Right atrium auricular region (tissue), 2 donors: ENCODE measurements at places on chromosomes 1 and 21.

GRCh38 chr1:150577557-150578271 lies 1.7 kb downstream of the MCL1 start:
- no peak for DNase-seq
- H3K4me1 ChIP-seq = peaks cover 42% of the 10 kb centered on the region
- H3K27ac ChIP-seq = peak overlapping the region; percentile 100
- peaks cover 65% of the 10 kb centered on the region for H3K36me3 ChIP-seq
- H3K27me3 ChIP-seq = no peaks in the 10 kb centered on the region
- peak overlapping the region; percentile 90 for H3K4me3 ChIP-seq

DNA sequence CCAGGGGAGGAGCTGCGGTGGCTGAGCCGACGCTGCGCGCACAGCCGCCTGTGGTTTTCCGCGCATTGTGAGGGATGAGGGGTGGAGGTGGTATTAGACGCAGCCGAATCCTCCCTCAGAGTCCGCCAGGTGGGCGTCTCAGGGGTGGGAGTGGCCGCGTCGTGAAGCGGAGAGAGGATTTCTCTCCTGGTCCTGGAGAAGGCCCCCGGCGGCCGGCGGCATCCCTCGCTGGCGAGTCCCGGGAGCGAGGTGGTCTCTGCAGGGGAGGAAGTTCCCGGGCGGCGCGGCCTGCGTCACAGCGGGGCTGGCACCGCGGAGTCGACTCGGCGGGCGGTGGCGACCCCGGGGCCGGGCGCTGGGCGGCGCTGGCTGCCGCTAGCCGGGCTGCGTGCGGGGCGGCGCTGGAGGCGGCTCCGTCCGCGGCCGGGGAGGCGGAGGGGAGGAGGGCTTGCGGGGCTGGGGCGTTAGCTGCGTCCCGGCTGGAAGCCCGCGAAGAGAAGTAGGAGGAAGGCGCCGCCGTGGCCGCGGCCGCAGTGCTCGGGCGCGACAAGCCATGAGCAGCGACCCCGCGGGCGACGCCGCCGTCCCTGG lies at the start of gene LRRC8C:
LRRC8C (plus strand) TSS at position 464 of the 591 bp plus-strand sequence. CDS start 53,354 bp downstream, outside the sequence.
- no peaks in the 10 kb centered on the region for H3K27me3 ChIP-seq
- DNase-seq = peak; percentile 83
- peak within 1 kb of the TSS; percentile 97 for H3K4me3 ChIP-seq

- peak; percentile 63 for DNase-seq
- peak within 1 kb of the TSS; percentile 82 for H3K4me3 ChIP-seq
- H3K27me3 ChIP-seq = no peaks in the 10 kb centered on the region
- H3K36me3 ChIP-seq = no peaks in the 10 kb centered on the region
Observed at GRCh38 chr1:63593303-63593885, at the start of gene PGM1. TSS of gene PGM1 (plus strand) at chr1:63593411. CDS start at chr1:63593489, 78 bp downstream.

- DNase-seq = no peak
- no peaks in the 10 kb centered on the region for H3K27me3 ChIP-seq
- peaks cover 25% of the 10 kb centered on the region for H3K4me1 ChIP-seq
- H3K36me3 ChIP-seq = no peaks in the 10 kb centered on the region
Observed at GRCh38 chr1:32208891-32209328, at the start of gene DCDC2B. TSS of gene DCDC2B (plus strand) at chr1:32209089. CDS start at chr1:32209094, 5 bp downstream.

DNA sequence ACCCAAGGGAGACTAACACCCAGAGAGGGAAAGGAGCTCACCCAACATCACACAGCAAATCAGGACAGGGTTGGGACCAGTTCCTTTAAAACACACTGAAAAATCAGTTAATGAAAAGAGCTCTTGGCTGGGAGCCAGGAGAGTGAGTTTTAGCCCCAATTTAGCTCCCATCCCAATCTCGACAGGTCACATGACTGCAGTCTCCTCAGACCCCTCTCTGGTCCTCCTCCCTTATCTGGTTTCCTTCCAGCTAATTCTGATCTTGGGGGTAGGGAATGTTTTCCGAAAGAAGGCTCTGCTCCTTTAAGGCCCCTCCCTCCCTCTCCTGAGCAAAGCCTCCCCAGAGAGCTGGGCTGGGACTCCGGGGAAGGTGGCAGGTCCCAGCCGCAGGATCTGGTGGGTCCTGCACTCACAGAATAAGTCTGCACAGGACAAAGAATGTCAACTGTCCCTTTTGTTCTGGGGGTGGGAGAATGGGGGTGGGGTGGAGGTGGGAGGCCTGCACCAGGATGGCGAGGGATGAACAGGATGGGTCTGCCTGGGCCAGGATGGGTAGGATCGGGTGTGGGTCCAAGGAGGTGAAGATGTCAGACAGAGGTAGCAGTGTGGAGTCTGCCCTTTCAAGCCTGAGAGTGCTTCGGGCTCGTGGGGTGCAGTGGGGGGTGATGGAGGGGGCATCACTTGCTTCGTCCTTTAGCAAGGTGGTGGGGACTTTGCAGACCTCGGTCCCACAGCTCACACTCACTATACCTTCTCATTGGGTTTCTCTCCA lies 57.3 kb upstream of the SSBP3 start:
- H3K36me3 ChIP-seq = no peaks in the 10 kb centered on the region
- DNase-seq = no peak
- H3K4me3 ChIP-seq = no peak overlapping the region
- no peaks in the 10 kb centered on the region for H3K27me3 ChIP-seq
- H3K27ac ChIP-seq = no peak overlapping the region

DNA sequence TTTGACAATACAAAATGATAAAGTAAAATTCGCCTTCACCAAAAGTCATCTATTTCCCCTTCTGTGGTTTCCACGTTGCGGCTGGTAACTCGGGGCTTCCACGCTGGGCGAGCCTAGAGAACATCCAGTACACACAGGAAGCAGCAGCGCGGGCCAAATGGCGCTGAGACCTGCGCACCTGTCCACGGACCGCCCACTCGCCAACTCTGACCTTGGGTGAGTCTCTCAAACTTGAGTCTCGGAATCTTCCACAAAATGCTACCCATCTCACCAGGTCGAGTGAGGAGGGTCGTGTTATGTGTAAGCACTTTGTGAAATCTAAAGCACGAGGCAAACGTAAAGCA lies 820 bp upstream of the TTF2 start:
- H3K36me3 ChIP-seq = no peaks in the 10 kb centered on the region
- no peaks in the 10 kb centered on the region for H3K4me1 ChIP-seq
- H3K27me3 ChIP-seq = no peaks in the 10 kb centered on the region
- peak overlapping the region; percentile 80 for H3K4me3 ChIP-seq
- no peak for DNase-seq

GRCh38 chr1:1032424-1032823 lies 12.5 kb downstream of the AGRN start:
- H3K27me3 ChIP-seq = peaks cover 4% of the 10 kb centered on the region
- H3K4me1 ChIP-seq = no peaks in the 10 kb centered on the region
- peak overlapping the region; percentile 26 for H3K4me3 ChIP-seq
- no peak for DNase-seq

DNA sequence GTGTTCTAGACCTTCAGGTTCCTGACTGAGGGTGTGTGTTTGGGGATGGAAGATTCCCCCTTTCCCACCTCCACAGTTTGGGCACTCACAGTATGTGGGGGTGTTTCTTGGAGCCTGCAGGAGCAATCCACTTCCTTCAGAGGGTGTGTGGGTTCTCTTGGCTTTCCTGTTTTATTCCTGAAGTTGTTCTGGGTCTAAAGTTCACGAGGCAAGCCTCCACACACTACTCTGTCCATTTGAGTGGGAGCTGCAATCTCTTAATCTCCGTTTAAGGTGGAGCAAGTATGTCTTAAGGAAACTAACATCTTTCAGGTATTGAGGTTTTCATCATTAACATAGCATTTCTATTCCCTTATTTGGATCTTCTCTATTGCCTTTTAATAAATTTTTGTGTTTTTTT lies 141.8 kb downstream of the TENT5C start:
- no peak overlapping the region for H3K27ac ChIP-seq
- H3K4me3 ChIP-seq = no peak overlapping the region
- H3K27me3 ChIP-seq = no peaks in the 10 kb centered on the region
- no peaks in the 10 kb centered on the region for H3K4me1 ChIP-seq
- DNase-seq = no peak
- no peaks in the 10 kb centered on the region for H3K36me3 ChIP-seq

- DNase-seq = no peak
- H3K27me3 ChIP-seq = no peaks in the 10 kb centered on the region
- no peak overlapping the region for H3K4me3 ChIP-seq
- no peaks in the 10 kb centered on the region for H3K4me1 ChIP-seq
Observed at GRCh38 chr1:2928366-2929325, 92.6 kb upstream of the ACTRT2 start.

GRCh38 chr1:42692461-42692860 lies 10.2 kb downstream of the YBX1 start:
- peaks cover 14% of the 10 kb centered on the region for H3K36me3 ChIP-seq
- H3K4me1 ChIP-seq = peaks cover 54% of the 10 kb centered on the region
- H3K27ac ChIP-seq = no peak overlapping the region

DNA sequence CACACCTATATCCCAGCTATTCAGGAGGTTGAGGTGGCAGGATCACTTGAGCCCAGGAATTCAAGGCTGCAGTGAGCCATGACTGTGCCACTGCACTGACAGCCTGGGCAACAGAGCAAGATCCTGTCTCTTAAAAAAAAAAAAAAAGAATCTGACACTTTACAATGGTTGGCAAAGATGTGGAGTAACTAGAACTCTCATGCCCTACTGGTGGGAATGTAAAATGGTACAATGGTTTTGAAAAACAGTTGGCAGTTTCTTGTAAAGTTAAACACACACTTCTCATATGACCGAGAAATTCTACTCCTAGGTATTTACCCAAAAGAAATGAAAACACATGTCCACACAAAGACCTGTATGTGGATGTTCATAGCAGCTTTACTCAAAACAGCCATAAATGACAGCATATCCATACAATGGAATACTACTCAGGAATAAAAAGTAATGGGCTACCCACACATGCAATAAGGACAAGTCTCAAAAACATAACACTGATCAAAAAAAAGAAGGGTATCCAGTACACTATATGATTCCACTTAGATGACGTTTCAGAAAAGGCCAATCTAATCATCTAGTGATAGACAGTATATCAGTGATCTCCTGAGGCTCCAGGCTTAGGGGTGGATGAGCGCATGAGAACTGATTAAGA lies 58.1 kb downstream of the HLCS start:
- no peak overlapping the region for H3K27ac ChIP-seq
- DNase-seq = no peak
- no peaks in the 10 kb centered on the region for H3K4me1 ChIP-seq

DNA sequence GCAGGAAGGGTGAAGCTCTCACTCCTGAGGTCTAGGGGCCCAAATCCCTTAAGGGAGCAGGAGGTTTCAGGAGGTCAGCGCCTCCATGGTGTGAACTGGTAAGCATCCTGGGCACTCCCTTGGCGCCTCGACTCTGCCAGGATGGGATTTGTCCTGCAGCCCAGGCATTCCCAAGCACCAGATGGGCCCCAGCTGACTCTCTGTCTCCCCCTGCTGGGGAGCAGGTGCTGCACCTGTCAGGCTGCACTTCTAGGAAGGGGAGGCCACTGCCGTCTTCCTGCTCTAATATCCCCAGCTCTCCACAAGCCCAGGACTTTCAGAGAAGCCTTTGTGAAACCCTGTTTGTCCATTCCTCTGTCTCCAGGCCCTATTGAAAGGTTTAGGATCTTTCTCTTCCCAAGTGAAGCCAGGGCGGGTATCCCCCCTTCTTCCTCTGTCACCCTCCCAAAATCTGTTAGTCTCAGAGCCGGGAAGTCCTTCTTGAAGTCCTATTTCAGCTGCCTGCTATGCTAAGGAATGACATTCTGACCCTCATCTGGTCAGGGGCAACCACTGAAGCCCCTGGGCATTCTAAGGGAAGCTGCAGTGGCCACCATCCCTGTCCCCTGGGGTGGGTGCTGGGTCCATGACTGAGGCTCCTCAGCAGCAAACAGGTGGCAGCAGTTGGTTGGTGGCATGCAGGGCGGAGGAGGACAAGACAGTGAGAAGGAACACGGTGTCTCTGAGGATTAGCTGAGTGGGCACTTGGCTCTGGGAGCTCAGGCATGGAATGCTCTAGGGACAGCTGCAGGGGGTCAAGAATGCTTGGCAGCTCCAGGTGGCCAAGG lies 3.2 kb downstream of the MYBPH start:
- no peak for DNase-seq
- H3K36me3 ChIP-seq = no peaks in the 10 kb centered on the region
- H3K27me3 ChIP-seq = no peaks in the 10 kb centered on the region

GRCh38 chr1:228140724-228141225 lies 696 bp downstream of the GUK1 start:
- H3K27ac ChIP-seq = peak overlapping the region; percentile 93
- H3K36me3 ChIP-seq = peaks cover 6% of the 10 kb centered on the region
- H3K4me1 ChIP-seq = no peaks in the 10 kb centered on the region
